ENCODE measurements at places on chromosomes 6 and 20. TPM values are rescaled to one million over a fixed set of nuclear protein-coding genes. Genes with fewer than 3 reads are reported as not detected.

SUN5 gene
- total RNA-seq, result not detected

GRCh38 chr6:27582928-27583725 lies 110.2 kb upstream of the ZNF184 start:
- peak; percentile 61 for DNase-seq

GRCh38 chr20:43789593-43789992 lies 62.8 kb upstream of the GTSF1L start:
- DNase-seq, result no peak

- DNase-seq, result no peak
These were observed 43.5 kb downstream of the ZFAND3 start for GRCh38 chr6:37862992-37863391.

DNA sequence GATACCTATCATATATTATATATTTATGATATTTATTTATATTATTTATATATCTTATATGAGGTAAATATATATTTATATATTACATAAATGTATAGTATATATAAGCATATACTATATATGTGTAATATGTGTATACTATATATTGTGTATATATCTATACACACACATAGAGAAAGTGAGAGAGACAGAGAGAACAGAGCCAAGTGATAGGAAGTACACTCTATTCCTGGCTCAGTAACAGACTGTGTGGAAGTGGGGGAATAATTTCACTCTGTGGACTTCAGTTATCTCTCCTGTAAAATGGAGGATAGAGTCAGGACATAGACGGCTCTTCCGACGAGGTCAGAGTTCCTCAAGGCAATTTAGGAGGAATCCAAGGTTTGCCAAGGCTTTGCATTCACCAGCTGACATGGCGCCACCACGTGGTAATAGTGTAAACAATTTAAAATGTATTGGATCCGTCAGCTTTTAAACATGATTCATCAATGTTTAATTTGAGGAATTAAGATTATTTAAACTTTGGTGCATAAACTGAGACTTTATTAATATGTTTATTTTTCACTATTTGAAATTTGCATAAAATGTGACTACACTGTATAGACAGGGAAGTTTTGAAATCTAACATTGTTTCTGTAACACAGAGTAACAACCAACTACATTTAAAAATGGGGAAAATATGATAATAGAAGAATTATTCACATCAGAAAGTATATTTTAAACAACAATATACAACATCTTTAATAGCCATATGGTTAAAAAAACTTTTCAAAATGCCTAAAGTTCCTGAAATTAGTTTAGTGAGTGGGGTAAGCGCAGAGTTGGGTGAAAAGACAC lies 75.4 kb upstream of the TMEM244 start:
- peak; percentile 55 for DNase-seq
